H54 (cell line): ENCODE measurements at places on chromosomes 6 and 20.

DNA sequence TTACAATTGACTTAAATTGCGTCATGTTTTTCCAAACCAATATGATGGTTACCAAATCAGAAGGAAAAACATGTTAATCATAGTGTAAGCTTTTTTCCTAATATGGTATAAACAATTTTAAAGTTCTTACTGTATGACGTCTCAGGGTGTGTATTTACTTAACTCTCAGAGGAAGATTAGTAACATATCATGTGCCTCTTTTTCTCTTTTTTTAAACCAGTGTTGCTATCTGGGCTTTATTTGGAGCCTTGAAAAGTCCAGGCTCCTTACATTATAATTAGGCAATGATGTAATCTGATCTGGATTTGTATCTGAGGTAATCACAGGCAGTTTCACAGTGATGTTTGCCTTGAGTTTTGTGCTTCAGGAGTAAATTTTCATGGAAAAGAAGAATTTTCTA is 20.4 kb upstream of the RAB23 start:
- DNase-seq = no peak

GRCh38 chr20:44840826-44841225 is 30.5 kb upstream of the RIMS4 start:
- DNase-seq = no peak

DNA sequence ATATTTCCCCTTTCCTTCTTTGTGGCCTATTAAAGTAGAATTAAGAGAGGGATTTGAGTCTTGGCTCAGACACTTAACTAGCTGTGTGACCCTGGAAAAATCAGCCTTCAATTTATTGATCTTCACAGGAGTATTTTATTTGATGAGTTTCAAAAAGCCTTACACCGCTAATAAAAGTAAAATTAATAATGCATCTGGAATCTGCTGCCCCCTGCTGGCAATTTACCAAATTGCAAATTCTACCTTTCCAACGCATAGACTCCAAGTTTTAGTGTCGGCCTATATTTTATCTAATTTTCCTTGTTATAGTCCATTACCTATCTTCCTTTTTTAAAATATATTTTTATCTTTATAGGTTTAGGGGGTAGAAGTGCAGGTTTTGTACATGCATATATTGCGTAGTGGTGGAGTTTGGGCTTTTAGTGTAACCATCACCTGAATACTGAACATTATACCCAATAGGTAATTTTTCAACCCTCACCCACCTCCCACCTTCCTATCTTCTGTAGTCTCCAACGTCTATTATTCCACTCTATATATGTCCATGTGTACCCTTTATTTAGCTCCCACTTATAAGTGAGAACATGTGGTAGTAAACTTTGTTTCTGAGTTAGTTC is 46.3 kb downstream of the GOPC start:
- no peak for DNase-seq

DNA sequence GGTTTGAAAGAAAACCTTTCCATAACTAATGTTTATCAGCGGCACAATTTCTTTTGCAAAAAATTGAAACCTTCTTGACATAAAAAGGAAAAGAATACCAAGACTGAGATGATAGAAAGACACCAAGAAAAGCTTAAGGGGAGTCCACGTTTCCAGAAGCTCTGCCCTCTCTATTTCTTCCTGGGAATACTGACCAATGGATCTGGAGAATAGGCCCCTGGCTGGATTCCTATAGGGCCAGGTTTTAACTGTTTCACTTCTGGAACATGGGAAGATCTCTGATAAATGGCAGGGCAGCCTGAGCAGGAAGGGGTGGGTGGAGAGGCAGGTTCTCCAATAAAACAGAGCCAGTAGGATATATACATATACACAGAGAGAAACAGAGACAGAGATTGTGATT is 413.4 kb upstream of the JARID2 start:
- DNase-seq = no peak

GRCh38 chr6:901696-902460 is 208.9 kb upstream of the EXOC2 start:
- no peak for DNase-seq

GRCh38 chr6:138234363-138234762 is 16.1 kb upstream of the PBOV1 start:
- no peak for DNase-seq
